Mammary epithelial cell (primary cell): ENCODE measurements at places on chromosomes 2 and 18.

GRCh38 chr2:27716301-27717069, 52.8 kb downstream of the SLC4A1AP start:
- no peak for DNase-seq

DNA sequence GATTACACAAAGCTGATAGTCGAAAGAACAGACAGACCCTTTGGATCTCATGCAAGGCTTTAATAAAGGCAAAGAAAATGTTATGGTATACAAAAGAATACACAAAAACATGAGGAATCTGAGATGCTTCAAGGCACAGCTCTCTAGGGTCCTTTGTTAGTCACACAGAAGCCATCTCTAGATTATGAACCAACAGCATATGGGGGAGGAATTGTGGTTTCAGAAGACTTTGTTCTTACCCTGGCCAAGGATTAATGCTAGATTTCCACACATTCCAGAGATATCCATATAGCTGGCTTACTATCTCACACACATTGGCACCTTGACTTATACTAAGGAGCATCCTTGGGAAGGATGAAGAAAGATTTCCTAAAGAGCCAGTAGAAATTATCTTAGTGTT, 206.1 kb downstream of the GULP1 start:
- DNase-seq, result no peak

DNA sequence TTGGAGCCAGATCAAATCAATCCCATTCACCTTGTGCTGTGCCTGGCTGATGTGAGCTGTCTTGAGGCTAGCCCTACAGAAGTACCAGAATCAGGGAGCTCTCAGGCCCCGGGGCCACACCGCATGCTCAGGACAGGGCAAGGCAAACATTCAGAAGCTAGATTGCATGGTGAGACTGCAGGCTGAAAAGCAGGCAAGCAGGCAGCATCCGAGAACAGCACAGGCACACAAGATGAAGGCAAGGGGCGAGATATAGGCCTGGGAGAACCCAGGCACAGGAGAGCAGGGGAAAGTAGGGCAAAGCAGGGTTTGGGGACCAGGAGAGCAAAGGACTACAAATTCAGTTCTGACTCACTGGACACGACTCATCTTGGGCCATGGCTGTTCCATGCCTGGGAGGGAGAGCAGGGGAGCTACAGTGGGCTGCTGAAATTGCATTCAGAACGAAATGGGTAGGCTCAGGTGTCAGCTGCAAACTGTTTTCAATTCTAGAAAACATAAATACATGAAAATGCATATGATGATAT, 59.6 kb downstream of the GALNT14 start:
- DNase-seq, result peak; percentile 24

DNA sequence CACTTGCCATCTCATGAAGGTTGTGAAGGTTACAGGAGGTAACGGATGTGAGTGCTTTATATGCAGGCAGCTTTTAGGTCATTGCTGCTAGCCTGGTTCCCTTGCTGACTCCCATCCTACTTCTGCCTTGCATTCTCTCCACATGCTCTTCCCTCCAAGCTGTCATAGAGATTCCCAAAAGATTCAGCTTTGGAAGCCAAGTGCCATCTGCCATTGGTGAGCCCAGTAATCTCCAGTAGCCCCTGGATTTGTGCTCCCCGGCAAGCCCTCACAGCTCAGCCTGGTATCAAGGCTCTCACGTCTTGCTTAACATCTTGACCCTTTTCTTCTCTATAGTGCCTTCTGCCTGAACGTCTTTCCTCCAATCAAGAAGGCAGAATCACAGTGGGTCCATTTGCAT, 61.6 kb downstream of the MYT1L start:
- DNase-seq, result no peak

DNA sequence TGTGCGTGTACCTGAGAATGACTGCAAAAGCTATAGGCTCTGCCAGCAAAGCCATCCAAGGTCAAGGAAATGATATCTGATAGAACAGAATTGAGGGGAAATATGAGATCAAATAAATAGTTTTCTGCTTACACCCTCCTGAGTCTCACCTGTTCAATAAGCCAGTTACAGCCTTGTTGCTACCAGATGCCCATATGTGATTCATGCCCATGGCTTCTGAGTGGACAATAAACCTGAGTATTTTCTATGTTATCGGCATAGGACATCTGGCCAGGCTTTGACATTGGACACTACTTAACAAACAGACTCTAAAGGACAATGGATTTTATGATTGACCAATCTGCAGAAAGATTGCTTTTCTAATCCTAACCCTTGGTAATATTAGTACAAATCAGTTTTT, 297.9 kb downstream of the LRATD1 start:
- no peak for DNase-seq
